ENCODE measurements at places on chromosomes 7 and 10. TPM values are rescaled to one million over a fixed set of nuclear protein-coding genes. Genes with fewer than 3 reads are reported as not detected.

Gene DOCK1
- 39.0 TPM for polyA plus RNA-seq

Gene COL17A1
- polyA plus RNA-seq: 0.35 TPM

Gene ZP3
- 1.1 TPM for polyA plus RNA-seq

Gene RNF32
- 3.8 TPM for polyA plus RNA-seq
